ENCODE measurements at places on chromosomes 6 and 20. TPM values are rescaled to one million over a fixed set of nuclear protein-coding genes. Genes with fewer than 3 reads are reported as not detected.

The PDE10A gene
- total RNA-seq: 6.3 TPM

The BCLAF1 gene
- 67.3 TPM for total RNA-seq

The MUCL3 gene
- not detected for total RNA-seq

The SLC35F1 gene
- total RNA-seq: not detected

The CYP24A1 gene
- not detected for total RNA-seq

The CST4 gene
- not detected for total RNA-seq

The PRDM13 gene
- not detected for total RNA-seq

The MAS1 gene
- total RNA-seq: not detected

The KIAA1755 gene
- not detected for total RNA-seq

The CLDN20 gene
- total RNA-seq: not detected

The SYCP2 gene
- 1.2 TPM for total RNA-seq

The LTB gene
- 9.2 TPM for total RNA-seq

The RNF182 gene
- 0.22 TPM for total RNA-seq

The MYMX gene
- total RNA-seq: not detected

The OR2B6 gene
- total RNA-seq: not detected

The TRIM15 gene
- not detected for total RNA-seq

The GATA5 gene
- not detected for total RNA-seq

- DNase-seq: peak; percentile 56
Observed at GRCh38 chr20:58891718-58892140, 39.2 kb downstream of the GNAS start.

DNA sequence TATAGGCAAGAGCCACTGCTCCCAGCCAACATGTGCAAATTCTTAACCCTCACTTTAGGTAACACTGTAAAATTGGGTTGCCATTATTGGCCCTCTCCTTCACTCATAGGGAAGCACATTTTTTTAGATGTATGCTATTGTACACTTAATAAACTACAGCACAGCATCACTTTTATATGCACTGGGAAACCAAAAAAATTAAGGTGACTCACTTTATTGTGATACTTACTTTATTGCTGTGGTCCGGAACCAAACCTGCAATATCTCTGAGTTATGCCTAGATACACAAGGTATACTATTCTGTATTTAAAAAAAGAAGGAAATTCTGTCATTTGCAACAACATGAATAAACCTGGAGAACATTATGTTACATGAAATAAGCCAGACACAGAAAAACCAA lies 40.5 kb downstream of the IPCEF1 start:
- no peak for DNase-seq

GRCh38 chr6:43703512-43704429 lies 16.2 kb upstream of the MRPS18A start:
- no peak for DNase-seq

GRCh38 chr6:21340573-21340972 lies 253.0 kb upstream of the SOX4 start:
- DNase-seq: peak; percentile 17

- DNase-seq: no peak
Observed at GRCh38 chr6:169312658-169313346, 59.2 kb upstream of the THBS2 start.

- DNase-seq: no peak
Observed at GRCh38 chr6:106146852-106147351, 60.8 kb downstream of the PRDM1 start.

GRCh38 chr20:44598423-44599305 lies 16.3 kb downstream of the PKIG start:
- DNase-seq: peak; percentile 81

- no peak for DNase-seq
Observed at GRCh38 chr6:72720464-72720863, 98.6 kb downstream of the KCNQ5 start.

GRCh38 chr6:20661721-20662120 lies 127.5 kb downstream of the CDKAL1 start:
- DNase-seq: peak; percentile 80

DNA sequence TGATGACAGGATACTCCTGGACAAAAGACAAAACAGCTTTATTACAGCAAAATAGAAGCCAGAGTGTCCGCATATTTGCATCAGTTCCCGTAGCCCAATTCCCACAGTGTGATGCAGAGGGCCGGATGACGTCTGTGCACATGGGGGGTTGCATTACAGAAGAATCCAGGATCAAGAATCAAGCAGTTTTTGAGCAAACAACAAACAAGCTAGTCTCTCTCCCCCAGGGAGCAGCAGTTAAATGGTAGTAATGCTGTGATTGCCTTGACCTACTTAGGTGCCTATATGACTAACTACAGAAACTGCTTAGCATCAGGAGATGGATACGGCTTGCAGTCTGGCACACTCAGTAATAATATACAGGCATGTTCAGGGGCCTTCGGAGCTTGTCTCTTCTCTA lies 3.2 kb upstream of the SDHAF4 start:
- DNase-seq: no peak

- no peak for DNase-seq
Observed at GRCh38 chr6:15170126-15170525, 75.7 kb upstream of the JARID2 start.

DNA sequence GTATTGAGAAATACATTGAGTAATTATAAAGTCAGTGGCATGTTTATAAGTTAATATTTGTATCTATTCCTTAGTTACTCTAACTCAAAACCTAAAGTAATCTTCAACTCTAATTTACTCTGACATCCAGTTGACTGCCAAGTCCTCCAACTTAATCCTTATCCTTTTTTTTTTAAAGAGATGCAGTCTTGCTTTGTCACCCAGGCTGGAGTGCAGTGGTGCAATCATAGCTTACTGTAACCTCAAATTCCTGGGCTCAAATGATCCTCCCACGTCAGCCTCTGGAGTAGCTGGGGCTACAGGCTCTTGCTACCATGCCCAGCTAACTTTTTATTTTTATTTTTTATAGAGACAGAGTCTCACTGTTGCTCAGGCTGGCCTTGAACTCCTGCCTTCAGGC lies 24.4 kb downstream of the PTPN1 start:
- DNase-seq: no peak

GRCh38 chr20:43723186-43723585 lies 3.6 kb downstream of the GTSF1L start:
- DNase-seq: no peak

GRCh38 chr6:108789475-108789874 lies 58.7 kb upstream of the ARMC2 start:
- no peak for DNase-seq

- DNase-seq: no peak
Observed at GRCh38 chr20:43430265-43431133, 27.2 kb upstream of the SRSF6 start.

- DNase-seq: peak; percentile 91
Observed at GRCh38 chr20:10651227-10651990, 22.4 kb downstream of the JAG1 start.

- no peak for DNase-seq
Observed at GRCh38 chr20:40218316-40218969, 470.6 kb downstream of the MAFB start.
